ENCODE measurements at places on chromosomes 1 and 21.
A peak's percentile ranks its signal among the peaks of the same experiment; 100 is the strongest.

DNA sequence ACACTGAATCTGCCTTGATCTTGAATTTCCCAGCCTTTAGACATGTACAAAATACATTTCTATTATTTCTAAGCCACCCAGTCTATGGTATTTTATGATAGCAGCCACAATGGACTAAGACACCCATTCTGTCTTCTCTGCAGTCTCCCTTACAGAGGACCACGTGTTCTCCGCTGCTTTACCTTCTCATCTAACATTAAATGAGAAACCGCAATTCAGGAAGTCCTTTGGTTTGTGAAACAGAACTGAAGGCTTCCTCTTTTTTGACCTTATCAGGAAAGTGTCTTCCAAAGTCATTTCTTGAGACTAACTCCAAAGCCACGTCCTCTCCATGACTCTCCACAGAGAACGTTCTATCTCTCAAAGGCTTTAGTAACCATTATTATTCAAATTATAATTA is 560.1 kb downstream of the OMA1 start:
- no peak for DNase-seq

DNA sequence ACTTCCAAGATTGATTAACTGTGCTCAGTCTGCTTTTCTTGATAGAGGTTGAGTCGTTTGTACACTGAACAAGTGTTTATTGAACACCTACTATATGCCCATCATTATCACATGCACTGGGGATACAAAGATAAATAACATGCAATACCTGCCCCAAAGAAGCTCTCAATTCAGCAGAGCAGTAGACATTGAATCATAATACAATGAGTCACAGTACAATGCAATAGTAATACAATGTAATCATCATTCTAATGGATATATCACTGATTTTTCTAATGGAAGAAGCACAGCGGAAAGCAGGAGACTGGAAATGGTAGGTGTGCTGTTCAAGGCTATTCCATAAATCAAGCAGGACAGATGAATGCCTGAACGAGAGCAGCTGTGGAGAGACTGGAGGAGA is 3.7 kb upstream of the SEC16B start:
- DNase-seq: no peak

DNA sequence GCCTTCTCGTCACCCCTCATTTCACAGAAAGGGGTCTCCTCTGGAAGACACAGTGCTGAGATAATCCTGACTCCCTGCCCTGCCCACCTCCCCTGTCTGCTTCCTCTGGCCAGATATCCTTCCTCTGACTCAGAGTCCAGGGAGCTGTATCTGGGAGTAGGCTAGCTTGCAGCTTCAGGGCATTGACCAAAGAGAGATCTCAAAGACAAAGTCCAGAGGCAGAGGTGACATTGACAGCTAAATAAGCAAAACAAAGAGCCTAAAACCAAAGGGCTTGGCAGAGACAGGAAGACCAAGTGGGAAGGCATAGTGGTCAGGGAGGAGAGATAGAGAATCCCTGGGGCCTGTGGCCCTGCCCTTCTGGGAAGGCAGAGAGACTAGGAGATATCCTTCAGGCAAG is 64.9 kb downstream of the TNR start:
- no peak for DNase-seq

DNA sequence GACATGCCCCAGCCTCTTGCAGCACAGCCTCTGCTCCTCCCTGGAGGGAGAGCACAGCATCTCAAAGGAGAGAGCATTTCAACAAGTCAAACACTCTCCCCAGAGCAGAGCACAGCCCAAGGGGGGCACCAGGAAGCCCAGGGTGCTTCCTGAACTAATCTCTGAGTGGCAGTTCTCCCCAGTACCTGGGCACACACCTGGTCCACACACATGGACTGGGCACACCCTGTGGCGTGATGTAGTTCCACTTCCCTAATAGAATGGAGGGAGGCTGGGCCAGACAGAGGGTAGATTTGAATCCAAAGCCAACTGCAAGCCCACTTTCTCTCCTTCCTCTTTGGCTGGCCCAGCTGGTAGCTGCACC is 55.5 kb downstream of the CD46 start:
- DNase-seq: no peak

DNA sequence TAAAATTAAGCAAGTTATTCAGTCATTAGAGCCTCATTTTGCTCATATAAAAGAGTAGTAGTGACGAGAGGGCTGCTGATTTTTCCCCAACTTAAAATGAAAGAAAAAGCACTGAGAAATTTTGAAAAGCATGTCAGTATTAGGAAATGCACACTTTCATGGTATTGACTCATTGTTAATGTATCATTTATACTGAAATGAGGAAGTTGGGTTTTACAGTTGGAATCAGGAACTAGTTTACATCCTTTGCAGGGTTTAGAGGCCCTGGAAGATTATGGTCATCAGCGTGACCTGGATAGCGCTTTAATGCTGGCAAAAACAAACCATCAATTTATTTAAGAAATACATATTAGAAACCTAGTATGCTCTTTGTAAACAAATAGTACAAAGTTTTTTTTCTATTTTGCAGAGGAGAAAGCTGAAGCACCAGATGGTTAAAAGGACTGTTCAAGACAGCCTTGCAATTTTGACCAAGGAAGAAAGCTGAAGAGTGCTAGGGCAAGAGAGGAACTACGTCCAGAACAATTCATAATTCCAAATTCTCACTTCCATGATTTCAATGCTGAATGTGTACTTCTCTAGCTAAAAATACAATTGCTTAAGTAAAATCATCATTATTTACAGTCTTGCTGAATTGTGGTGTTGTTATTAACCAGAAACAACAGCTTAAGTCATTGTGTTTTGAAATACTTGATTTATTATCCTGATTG is 94.8 kb upstream of the SGIP1 start:
- DNase-seq: peak; percentile 70

- no peak for DNase-seq
These were observed 5.4 kb downstream of the CDC42 start for GRCh38 chr1:22057861-22058260.

DNA sequence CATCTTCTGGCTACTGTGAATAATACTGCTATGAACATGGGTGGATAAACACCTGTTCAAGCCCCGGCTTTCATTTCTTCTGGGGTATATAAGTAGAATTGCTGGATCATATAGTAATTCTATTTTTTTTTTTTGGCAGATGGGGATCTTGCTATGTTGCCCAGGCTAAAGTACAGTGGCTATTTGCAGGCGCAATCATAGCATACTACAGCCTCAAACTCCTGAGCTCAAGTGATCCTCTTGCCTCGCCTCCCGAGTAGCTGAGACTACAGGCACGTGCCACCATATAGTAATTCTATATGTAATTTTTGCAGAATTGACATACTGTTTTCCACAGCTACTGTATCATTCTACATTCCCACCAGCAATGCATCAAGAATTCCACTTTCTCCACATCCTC is 27.8 kb downstream of the UBR4 start:
- DNase-seq: no peak

DNA sequence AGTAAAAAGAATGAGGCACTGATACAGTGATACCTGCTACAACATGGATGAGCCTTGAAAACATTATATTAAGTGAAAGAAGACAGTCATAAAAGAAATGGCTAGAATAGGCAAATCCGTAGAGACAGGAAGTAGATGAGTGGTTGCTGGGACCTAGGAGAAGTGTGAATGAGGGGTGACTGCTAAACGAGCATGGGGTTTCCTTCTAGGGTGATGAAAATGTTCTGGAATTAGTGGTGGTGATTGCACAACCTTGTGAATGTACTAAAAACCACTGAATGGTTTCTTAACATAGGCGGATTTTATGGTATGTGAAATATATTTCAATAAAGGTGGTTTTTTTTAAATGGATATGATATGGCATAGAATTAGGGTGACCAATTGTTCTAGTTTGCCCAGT is 12.6 kb upstream of the SERINC2 start:
- DNase-seq: no peak

DNA sequence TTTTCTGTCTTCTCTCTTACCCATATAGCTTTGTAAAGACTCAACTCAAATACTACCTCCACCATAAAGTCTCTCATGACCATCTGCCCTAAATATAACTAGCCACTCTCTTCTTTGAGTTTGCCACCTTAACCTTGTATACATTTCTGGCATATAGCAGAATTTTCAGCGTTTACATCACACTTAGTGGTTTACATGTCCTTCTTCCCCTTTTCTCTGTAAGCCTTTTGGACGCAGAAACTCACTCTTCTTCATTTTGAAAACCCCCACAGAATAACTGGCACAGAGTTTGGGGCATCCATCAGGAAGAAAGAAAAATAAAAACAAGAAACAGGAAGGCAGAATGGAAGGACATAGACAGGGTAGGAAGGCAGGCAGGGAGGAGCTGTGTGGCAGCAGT is 131.8 kb upstream of the DUSP10 start:
- peak; percentile 41 for DNase-seq

- DNase-seq: no peak
These were observed 50.9 kb downstream of the KCTD3 start for GRCh38 chr1:215617979-215618378.

GRCh38 chr1:4027492-4028138 is 127.5 kb upstream of the C1orf174 start:
- DNase-seq: no peak

Data from HL-60 (cell line).